Upper lobe of right lung (tissue), 1 donor: ENCODE measurements at places on chromosomes 7 and 10. TPM values are rescaled to one million over a fixed set of nuclear protein-coding genes. Genes with fewer than 3 reads are reported as not detected.
A peak's percentile ranks its signal among the peaks of the same experiment; 100 is the strongest.

The ANLN gene
- 3.3 TPM for total RNA-seq

GRCh38 chr7:99449326-99449725, 10.6 kb downstream of the CPSF4 start:
- H3K4me1 ChIP-seq = no peaks in the 10 kb centered on the region
- H3K27ac ChIP-seq = no peak overlapping the region
- no peaks in the 10 kb centered on the region for H3K27me3 ChIP-seq

The HOGA1 gene
- total RNA-seq = 2.3 TPM

DNA sequence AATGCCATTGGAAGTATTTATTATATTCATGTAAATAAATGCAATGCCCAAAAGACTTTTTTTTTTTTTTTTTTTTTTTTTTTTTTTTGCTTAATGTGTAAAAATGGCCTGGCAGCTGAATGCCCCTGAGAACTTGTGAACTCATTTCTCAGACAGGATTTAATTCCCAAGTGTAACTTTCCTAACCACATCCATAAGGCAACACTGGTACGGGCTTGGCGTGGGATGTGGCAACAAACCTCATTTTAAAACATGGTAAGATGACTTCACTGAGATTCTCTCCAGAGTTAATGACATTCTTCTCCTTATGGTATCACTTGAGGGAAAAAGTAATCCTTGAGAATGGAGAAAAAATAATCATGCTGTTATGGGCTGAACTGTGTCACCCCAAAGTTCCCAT, 150.4 kb downstream of the DGKI start:
- no peak for DNase-seq
- H3K4me1 ChIP-seq = no peaks in the 10 kb centered on the region
- H3K27ac ChIP-seq = no peak overlapping the region
- no peaks in the 10 kb centered on the region for H3K27me3 ChIP-seq
- no peaks in the 10 kb centered on the region for H3K36me3 ChIP-seq

The TFEC gene
- 29.8 TPM for total RNA-seq

The EPC1 gene
- total RNA-seq = 36.0 TPM

The PRLHR gene
- total RNA-seq = not detected

The NAT16 gene
- total RNA-seq = not detected

DNA sequence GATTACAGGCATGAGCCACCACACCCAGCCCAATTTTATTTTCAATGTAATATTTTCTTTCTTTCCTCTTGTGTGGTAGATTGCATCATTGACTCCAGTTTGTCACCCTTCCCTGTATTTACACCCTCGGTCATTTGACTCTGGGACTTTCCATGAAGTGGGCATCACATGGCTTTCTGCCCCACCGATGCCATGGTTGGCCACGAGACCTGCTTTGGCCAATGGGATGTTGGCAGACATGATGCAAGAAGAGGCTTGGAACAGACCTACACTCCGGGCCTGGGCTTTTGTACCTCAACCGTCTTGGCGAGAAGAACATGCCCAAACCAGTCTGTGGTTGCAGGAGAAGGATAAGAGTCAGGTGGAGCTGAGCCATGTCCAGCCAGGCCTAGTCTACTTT, 38.8 kb upstream of the CACUL1 start:
- no peaks in the 10 kb centered on the region for H3K36me3 ChIP-seq
- no peaks in the 10 kb centered on the region for H3K4me1 ChIP-seq
- DNase-seq = peak; percentile 79
- no peaks in the 10 kb centered on the region for H3K27me3 ChIP-seq
- H3K27ac ChIP-seq = peak overlapping the region; percentile 66

GRCh38 chr10:123567984-123568739, 98.0 kb upstream of the GPR26 start:
- H3K27me3 ChIP-seq = peaks cover 31% of the 10 kb centered on the region
- no peak overlapping the region for H3K4me3 ChIP-seq
- H3K27ac ChIP-seq = no peak overlapping the region

The CALML5 gene
- not detected for total RNA-seq

- no peak for DNase-seq
- no peak overlapping the region for H3K4me3 ChIP-seq
- H3K27ac ChIP-seq = no peak overlapping the region
- peaks cover 31% of the 10 kb centered on the region for H3K4me1 ChIP-seq
- no peaks in the 10 kb centered on the region for H3K27me3 ChIP-seq
- no peaks in the 10 kb centered on the region for H3K36me3 ChIP-seq
Observed at GRCh38 chr7:28078036-28078901, 102.3 kb downstream of the JAZF1 start.

DNA sequence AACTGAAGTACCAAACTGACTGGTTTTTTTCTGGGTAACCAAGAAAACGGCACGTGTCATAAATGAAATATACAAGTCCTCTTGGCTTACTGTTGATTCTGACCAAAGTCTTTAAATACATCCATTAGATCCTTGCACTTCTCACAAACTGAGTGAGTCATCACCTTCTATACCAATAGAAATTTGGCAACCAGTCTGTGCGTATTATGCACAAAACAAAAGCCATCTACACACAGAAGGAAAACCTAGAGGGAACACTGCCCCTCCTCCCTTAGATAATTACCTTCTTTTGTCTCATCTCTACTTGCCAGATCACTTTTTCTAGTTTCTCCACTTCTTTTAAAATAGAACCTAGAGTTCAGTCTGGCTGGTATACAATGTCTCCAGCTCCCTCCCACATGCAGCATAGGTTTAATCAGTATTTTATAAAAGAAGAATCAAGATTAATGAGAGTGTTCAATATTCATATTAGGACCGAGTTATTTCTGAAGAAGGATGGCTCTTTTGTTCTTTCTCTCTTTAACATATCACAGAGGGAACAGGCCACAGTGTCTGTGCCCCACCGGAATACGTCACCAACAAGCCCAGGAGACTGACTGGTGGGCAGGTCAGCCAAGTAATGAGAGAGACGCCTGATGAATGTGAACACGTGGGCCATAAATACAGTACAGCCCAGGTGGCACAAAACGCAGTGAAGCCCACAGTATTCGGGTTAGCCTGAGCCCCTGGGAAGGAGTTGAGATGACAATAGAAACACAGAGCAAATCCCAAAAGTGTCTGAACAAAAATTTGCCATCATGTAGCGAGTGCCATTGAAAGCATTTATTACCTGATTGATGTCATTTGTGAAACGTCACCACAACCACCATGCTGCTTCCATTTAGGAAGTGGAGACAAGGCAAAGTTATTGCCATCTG, 91.3 kb downstream of the KIAA1549 start:
- no peaks in the 10 kb centered on the region for H3K27me3 ChIP-seq
- H3K4me3 ChIP-seq = no peak overlapping the region
- no peak for DNase-seq
- H3K36me3 ChIP-seq = no peaks in the 10 kb centered on the region

- H3K4me1 ChIP-seq = no peaks in the 10 kb centered on the region
- no peak overlapping the region for H3K27ac ChIP-seq
- DNase-seq = no peak
- H3K36me3 ChIP-seq = no peaks in the 10 kb centered on the region
- no peak overlapping the region for H3K4me3 ChIP-seq
Observed at GRCh38 chr10:12512332-12513002, 163.1 kb downstream of the CAMK1D start.

GRCh38 chr7:44988701-44989100, 9.9 kb upstream of the MYO1G start:
- peaks cover 15% of the 10 kb centered on the region for H3K36me3 ChIP-seq
- H3K4me1 ChIP-seq = peaks cover 27% of the 10 kb centered on the region
- no peaks in the 10 kb centered on the region for H3K27me3 ChIP-seq
- DNase-seq = no peak
- H3K4me3 ChIP-seq = no peak overlapping the region
- no peak overlapping the region for H3K27ac ChIP-seq

The TMEM236 gene
- total RNA-seq = 5.0 TPM

The CABCOCO1 gene
- not detected for total RNA-seq

GRCh38 chr7:98622926-98623325, 5.8 kb downstream of the NPTX2 start:
- H3K4me1 ChIP-seq = peaks cover 4% of the 10 kb centered on the region
- peaks cover 30% of the 10 kb centered on the region for H3K27me3 ChIP-seq
- H3K4me3 ChIP-seq = no peak overlapping the region
- DNase-seq = no peak
- no peak overlapping the region for H3K27ac ChIP-seq

The CPA4 gene
- not detected for total RNA-seq

GRCh38 chr7:143496263-143496662, 18.6 kb downstream of the TAS2R41 start:
- H3K4me1 ChIP-seq = peaks cover 17% of the 10 kb centered on the region
- no peak for DNase-seq
- H3K4me3 ChIP-seq = no peak overlapping the region
- no peaks in the 10 kb centered on the region for H3K27me3 ChIP-seq

- no peak for DNase-seq
- no peaks in the 10 kb centered on the region for H3K36me3 ChIP-seq
- no peak overlapping the region for H3K4me3 ChIP-seq
- no peaks in the 10 kb centered on the region for H3K27me3 ChIP-seq
- no peaks in the 10 kb centered on the region for H3K4me1 ChIP-seq
- no peak overlapping the region for H3K27ac ChIP-seq
Observed at GRCh38 chr7:21524680-21525079, 18.2 kb upstream of the DNAH11 start.

The ZNF32 gene
- total RNA-seq = 32.3 TPM

The GPR158 gene
- total RNA-seq = not detected

GRCh38 chr7:105320896-105321295, 67.8 kb downstream of the SRPK2 start:
- no peak overlapping the region for H3K4me3 ChIP-seq
- H3K27ac ChIP-seq = no peak overlapping the region
- no peak for DNase-seq
- H3K36me3 ChIP-seq = no peaks in the 10 kb centered on the region

- no peaks in the 10 kb centered on the region for H3K36me3 ChIP-seq
- no peak for DNase-seq
- H3K4me3 ChIP-seq = no peak overlapping the region
- no peak overlapping the region for H3K27ac ChIP-seq
Observed at GRCh38 chr10:69855346-69856111, 53.8 kb downstream of the COL13A1 start.

- H3K27ac ChIP-seq = no peak overlapping the region
- peak; percentile 66 for DNase-seq
- H3K4me1 ChIP-seq = no peaks in the 10 kb centered on the region
- no peak overlapping the region for H3K4me3 ChIP-seq
- no peaks in the 10 kb centered on the region for H3K27me3 ChIP-seq
Observed at GRCh38 chr10:131242007-131242406, 69.5 kb downstream of the TCERG1L start.

GRCh38 chr10:79976999-79977398, 28.1 kb upstream of the SFTPD start:
- no peak for DNase-seq
- no peak overlapping the region for H3K4me3 ChIP-seq
- no peak overlapping the region for H3K27ac ChIP-seq
- H3K36me3 ChIP-seq = no peaks in the 10 kb centered on the region
- peaks cover 3% of the 10 kb centered on the region for H3K4me1 ChIP-seq
- no peaks in the 10 kb centered on the region for H3K27me3 ChIP-seq

GRCh38 chr7:104034679-104035078, 45.2 kb upstream of the RELN start:
- DNase-seq = no peak
- H3K4me3 ChIP-seq = no peak overlapping the region
- no peaks in the 10 kb centered on the region for H3K36me3 ChIP-seq
- no peaks in the 10 kb centered on the region for H3K4me1 ChIP-seq

The HELLS gene
- total RNA-seq = 3.3 TPM

The PNLIPRP2 gene
- total RNA-seq = not detected

GRCh38 chr10:116164291-116164690, 108.7 kb downstream of the GFRA1 start:
- H3K27me3 ChIP-seq = no peaks in the 10 kb centered on the region
- H3K4me1 ChIP-seq = no peaks in the 10 kb centered on the region
- H3K36me3 ChIP-seq = no peaks in the 10 kb centered on the region
- H3K27ac ChIP-seq = no peak overlapping the region
- DNase-seq = no peak
- H3K4me3 ChIP-seq = no peak overlapping the region

The POLL gene
- 30.4 TPM for total RNA-seq

- H3K4me1 ChIP-seq = no peaks in the 10 kb centered on the region
- DNase-seq = no peak
- H3K27me3 ChIP-seq = no peaks in the 10 kb centered on the region
- no peak overlapping the region for H3K27ac ChIP-seq
Observed at GRCh38 chr7:36408589-36408988, 18.9 kb downstream of the ANLN start.

The MKI67 gene
- total RNA-seq = 2.1 TPM

- no peak for DNase-seq
- no peaks in the 10 kb centered on the region for H3K27me3 ChIP-seq
- H3K4me1 ChIP-seq = no peaks in the 10 kb centered on the region
- H3K27ac ChIP-seq = no peak overlapping the region
- H3K4me3 ChIP-seq = no peak overlapping the region
Observed at GRCh38 chr7:10685040-10685439, 288.6 kb upstream of the PHF14 start.

DNA sequence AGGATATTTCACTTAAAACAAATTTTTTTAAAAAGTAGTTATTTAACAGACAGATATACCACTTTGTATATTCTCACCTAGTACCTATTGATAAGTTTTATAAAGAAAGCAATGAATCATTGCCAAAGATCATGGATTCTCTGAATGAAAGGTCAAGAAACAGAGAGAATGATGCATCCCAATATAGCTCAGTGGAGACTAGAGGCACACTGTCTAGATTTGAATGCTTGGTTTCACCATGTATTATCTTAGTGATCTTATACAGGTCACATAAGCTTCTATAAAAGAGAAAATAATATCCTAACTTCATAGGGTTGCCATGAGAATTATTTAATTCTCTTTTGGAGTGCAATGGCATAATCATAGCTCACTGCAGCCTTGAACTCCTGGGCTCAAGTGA, 87.0 kb upstream of the LRRN3 start:
- H3K36me3 ChIP-seq = no peaks in the 10 kb centered on the region
- H3K27me3 ChIP-seq = no peaks in the 10 kb centered on the region
- no peak overlapping the region for H3K4me3 ChIP-seq

GRCh38 chr10:114075093-114075492, 31.4 kb downstream of the ADRB1 start:
- H3K4me1 ChIP-seq = no peaks in the 10 kb centered on the region
- DNase-seq = no peak
- H3K36me3 ChIP-seq = no peaks in the 10 kb centered on the region
- no peak overlapping the region for H3K27ac ChIP-seq

- DNase-seq = no peak
- no peaks in the 10 kb centered on the region for H3K27me3 ChIP-seq
- no peaks in the 10 kb centered on the region for H3K4me1 ChIP-seq
- H3K27ac ChIP-seq = no peak overlapping the region
- H3K4me3 ChIP-seq = no peak overlapping the region
- H3K36me3 ChIP-seq = no peaks in the 10 kb centered on the region
Observed at GRCh38 chr10:37732685-37733084, 124.7 kb downstream of the ZNF248 start.

The GPR37 gene
- 0.96 TPM for total RNA-seq

The PCLO gene
- total RNA-seq = 5.3 TPM

The NXPH1 gene
- not detected for total RNA-seq

The SLC16A9 gene
- 1.8 TPM for total RNA-seq
